ENCODE measurements at places on chromosomes 16 and 17.

- no peak for DNase-seq
These were observed 76.8 kb downstream of the MPRIP start for GRCh38 chr17:17119106-17119505.

GRCh38 chr16:50207652-50208051 lies 54.5 kb downstream of the TENT4B start:
- no peak for DNase-seq

GRCh38 chr16:58051296-58051695 lies 25.7 kb downstream of the MMP15 start:
- DNase-seq = no peak

- DNase-seq = no peak
These were observed 36.8 kb downstream of the ASPA start for GRCh38 chr17:3512505-3513171.

DNA sequence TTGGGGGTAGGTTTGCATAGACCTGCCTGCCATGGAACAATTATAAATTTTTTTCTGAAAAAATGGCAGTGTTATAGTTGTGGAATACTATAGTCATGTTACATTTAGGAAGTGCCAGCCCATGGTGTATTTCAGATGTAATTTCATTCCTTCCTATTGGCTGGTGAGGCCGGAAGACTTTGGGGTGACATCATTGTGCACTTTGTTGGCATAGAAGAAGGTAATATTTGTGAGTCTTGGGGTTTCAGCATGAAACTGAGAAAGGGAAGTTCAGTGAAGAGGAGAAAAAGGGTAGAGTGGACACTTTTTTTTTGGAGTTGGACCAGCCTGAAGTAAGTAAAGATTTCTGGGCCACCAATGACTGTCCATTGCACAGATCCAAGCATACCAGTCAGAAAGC lies 16.0 kb upstream of the HEATR6 start:
- no peak for DNase-seq

- no peak for DNase-seq
These were observed 24.9 kb downstream of the FBXO31 start for GRCh38 chr16:87358696-87359095.

GRCh38 chr16:70573451-70574121 lies 50.0 kb downstream of the SF3B3 start:
- DNase-seq = peak; percentile 62

DNA sequence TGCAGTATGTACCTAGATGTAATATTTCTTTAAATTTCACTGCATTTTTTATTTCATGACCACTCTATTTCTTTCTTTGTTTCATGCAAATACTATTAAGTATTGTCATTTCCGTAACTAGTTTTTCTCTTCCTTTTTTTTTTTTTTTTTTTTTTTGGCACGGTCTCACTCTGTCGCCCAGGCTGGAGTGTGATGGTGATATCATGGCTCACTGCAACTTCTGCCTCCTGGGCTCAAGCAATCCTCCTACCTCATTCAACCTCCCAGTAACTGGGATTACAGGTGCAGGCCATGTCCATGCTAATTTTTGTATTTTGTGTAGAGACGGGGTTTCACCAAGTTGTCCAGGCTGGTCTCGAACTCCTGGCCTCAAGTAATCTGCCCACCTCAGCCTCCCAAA lies 70.7 kb downstream of the TMEM114 start:
- no peak for DNase-seq

GRCh38 chr17:48718227-48718760 lies 4.0 kb downstream of the PRAC1 start:
- DNase-seq = no peak

GRCh38 chr17:67526700-67527099 lies 149.6 kb downstream of the PITPNC1 start:
- no peak for DNase-seq

Data from renal cortex interstitium (tissue), 15 donors.